Aorta (tissue), 5 donors: ENCODE measurements at places on chromosomes 3 and 15. TPM values are rescaled to one million over a fixed set of nuclear protein-coding genes. Genes with fewer than 3 reads are reported as not detected.

GRCh38 chr3:24302396-24302795 is 192.3 kb downstream of the THRB start:
- no peak for DNase-seq

Gene LRRC34
- total RNA-seq = 1.0 TPM

DNA sequence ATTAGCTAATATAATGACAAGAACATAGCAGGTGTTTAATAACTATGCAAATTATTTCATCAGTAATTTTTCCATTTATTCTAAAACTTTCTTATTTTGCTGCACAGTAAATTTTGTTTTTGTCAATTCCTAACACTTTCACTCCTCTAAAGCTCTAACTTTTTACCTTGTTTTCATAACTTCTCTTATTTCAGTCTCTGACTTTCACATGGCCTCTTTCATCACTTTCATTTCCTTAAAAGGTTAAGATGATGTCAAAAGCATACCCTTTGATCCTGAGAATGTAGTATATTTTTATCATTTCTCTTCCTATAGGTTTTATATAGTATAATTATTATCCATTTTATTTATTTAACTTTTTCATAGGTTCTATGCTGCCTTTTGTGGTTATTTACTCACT is 1325.8 kb upstream of the ALCAM start:
- DNase-seq = no peak

GRCh38 chr15:70461017-70461416 is 302.3 kb downstream of the UACA start:
- no peak for DNase-seq

DNA sequence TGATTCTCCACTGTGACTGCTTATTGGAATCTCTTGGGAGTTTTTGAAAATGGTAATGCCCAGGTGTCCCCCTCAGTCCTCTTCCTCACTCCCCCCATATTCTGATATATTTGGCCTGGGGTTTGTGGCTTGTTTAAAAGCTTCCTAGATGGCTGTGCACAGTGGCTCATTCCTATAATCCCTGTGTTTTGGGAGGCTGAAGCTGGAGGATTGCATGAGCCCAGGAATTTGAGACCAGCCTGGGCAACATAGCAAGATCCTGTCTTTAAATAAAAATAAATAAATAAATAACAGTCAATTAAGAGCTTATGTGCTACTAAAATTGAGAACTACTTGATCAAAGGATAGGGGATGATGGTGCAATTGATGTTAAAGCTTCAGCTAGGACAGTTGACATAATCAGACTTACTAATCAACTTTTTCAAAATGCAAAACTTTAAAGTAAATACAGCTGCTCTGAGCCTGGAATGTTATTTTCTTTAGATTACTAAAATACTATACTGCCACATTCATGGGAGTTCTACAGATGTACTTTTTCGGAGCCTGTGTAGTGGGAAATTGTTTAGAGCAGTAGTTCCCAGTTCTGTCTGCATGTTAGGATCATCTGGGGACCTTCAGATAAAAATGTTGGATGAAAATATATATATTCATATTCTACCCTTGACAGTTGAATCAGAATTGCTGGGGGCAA is 33.4 kb downstream of the ARIH1 start:
- DNase-seq = no peak

DNA sequence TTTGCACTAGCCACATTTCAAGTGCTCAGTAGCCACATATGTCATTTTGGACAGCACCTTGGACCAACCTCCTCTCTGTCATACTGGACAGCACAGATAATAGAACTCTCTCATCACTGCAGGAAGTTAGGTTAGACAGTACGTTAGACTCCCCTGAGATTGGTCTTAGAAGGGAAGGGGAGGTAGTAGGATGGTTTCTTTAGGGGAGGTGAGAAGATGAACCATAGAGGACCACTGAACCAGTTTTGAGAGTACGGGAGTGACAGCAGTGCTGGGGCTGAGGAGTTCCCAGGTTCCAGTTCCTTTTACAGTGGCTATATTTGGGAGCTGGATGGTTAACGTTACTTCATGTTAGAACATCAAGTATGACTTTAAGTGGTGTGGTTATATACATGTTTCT is 7.8 kb downstream of the LRCH3 start:
- DNase-seq = no peak

Gene EPHB3
- 2.8 TPM for total RNA-seq

Gene CPA3
- 5.6 TPM for total RNA-seq

DNA sequence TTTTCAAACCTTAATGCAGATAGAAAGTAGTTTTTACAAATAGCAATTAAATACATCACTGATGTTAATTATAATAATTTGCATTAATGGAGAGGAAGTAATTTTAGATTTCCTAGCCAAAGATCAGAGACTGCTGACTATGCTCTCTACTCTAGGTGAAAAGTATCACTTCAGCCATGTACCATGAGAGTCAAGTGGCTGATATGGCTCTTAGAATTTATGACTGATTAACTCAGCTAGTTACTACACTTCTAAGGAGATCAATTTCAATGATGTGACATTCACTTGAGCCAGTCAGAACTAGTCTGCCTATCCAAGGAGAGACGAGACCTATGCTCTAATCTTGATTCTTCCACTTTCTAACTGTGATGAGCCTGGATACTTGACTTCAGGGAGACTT is 405.7 kb upstream of the RORA start:
- no peak for DNase-seq

DNA sequence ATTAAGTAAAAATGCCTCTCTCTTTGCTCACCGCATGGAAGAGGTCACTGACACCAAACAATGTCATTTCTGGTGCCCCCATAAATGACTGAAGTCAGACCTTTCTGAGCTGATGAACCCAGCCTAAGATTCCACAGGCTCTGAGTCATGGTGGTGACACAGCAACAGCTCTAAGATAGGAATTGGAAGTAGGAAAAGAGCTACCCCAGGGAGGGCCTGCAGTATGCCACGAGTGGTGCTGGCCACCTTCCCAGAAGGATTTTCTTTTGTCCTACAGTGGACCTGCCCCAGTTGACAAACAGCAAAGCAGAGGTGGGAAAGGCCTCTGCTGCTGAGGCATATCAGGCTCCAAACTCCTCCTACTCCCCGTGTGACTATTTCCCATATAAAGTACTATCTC is 208.1 kb downstream of the MINAR1 start:
- no peak for DNase-seq

Gene MANF
- total RNA-seq = 78.9 TPM

- no peak for DNase-seq
Measured at GRCh38 chr3:187821616-187822317, 76.5 kb upstream of the BCL6 start.

DNA sequence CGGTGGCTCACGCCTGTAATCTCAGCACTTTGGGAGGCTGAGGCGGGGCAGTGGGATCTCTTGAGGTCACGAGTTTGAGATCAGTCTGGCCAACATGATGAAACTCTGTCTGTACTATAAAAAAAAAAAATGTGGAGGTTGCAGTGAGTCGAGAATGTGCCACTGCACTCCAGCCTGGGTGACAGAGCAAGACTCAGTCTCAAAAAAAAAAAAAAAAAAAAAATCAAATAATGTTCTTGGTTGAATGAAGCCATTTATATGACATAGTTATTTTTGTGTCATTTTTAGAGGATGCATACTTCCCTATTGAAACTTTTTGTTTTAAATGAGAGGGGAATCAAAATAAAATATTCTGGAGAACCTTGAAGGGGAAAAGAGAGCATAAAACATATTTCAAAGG is 3.1 kb downstream of the HMCES start:
- no peak for DNase-seq

GRCh38 chr15:34114739-34115138 is 12.9 kb downstream of the PGBD4 start:
- DNase-seq = no peak

DNA sequence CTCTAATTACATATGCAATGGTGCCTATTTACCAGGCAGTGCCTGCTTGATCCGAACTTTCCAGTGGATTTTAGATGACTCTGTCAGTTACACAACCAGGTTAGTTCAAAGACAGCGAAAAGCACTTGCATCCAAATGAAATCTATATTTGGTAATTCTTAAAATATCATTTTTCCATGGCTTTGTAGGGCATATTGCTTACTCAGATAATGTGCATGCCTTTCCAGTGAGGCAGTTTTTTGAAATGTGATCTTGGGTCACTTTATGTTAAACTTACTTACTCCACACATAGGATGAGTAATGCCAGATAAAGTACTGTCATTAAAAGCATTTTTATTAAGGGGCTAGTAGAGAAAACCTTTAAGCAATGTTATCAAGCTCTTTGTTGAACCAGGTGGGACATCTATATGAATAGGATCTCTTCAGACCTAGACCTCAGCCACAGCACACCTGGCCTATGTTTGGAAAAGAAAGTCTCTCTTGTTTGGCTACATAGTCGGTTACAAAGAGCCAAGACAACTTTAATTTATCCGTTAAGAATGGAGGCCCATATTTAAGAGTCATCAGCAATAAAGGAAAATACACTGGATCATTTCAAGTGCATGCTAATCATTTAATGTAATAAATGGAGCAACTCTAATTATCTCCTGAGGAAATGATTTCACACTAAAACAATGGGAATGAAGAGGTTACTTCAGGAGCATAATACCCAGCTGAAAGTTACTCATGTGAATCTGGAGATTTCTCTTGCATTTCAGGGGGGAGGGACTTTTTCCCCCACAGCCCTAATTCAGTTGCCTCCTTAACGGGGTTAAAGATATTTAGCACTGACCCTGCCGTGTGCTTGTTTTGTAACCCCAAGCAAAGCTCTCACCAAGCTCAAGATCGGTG is 56.3 kb upstream of the TMCO5A start:
- no peak for DNase-seq

Gene GAP43
- 5.1 TPM for total RNA-seq

- no peak for DNase-seq
Measured at GRCh38 chr3:176428552-176428951, 768.7 kb downstream of the TBL1XR1 start.

DNA sequence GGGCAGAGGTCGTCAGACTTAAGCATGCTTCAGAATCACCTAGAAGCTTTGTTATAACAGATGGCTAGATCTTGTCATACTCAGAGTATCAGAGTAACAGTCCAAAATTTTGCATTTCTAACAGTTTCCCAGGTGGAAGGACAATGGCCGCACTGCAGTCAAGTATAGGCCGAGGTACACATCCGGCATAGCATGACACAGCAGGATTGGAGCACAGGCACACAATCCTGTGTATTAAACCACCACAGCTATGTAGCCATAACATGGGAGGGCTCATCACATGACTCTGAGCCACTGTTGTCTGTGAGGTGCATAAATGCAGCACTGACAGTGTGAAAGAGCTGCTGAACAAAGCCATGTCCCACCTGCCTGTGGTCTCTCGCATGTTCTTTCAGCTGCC is 85.7 kb upstream of the RNF7 start:
- no peak for DNase-seq

Gene KCNH8
- 0.29 TPM for total RNA-seq

GRCh38 chr3:58094657-58095056 is 86.4 kb downstream of the FLNB start:
- no peak for DNase-seq

- no peak for DNase-seq
Measured at GRCh38 chr3:126679831-126680666, 24.0 kb upstream of the CHCHD6 start.

GRCh38 chr15:70208332-70208731 is 110.6 kb upstream of the TLE3 start:
- no peak for DNase-seq

Gene ISLR2
- total RNA-seq = 0.81 TPM

DNA sequence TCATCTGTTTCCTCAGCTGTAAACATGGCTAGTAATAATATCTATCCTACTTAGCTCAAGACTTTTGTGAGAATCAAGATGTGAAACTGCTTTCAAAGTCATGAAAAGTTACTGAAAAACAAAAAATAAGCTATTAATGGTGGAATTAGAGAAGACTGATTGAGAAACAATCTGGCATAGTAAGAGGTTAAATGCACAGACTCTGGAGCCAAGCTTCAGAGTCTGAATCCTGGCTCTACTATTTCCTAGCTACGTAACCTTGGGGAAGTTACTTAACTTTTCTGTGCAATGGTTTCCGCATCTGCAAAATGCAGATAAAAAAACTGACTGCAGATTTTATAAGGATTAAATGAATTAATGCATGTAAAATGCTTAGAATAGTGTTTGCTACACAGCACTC is 28.8 kb downstream of the LRRFIP2 start:
- no peak for DNase-seq

Gene PLS1
- 1.0 TPM for total RNA-seq

Gene FYTTD1
- 55.0 TPM for total RNA-seq

GRCh38 chr15:45641374-45641781 is 6.5 kb downstream of the SQOR start:
- no peak for DNase-seq
